ENCODE measurements at places on chromosomes 11 and 22. TPM values are rescaled to one million over a fixed set of nuclear protein-coding genes. Genes with fewer than 3 reads are reported as not detected.

GRCh38 chr11:12981676-12982522 is 27.2 kb upstream of the RASSF10 start:
- H3K36me3 ChIP-seq = no peaks in the 10 kb centered on the region
- no peak for DNase-seq
- no peaks in the 10 kb centered on the region for H3K27me3 ChIP-seq
- no peaks in the 10 kb centered on the region for H3K4me1 ChIP-seq
- H3K27ac ChIP-seq = no peak overlapping the region

DNA sequence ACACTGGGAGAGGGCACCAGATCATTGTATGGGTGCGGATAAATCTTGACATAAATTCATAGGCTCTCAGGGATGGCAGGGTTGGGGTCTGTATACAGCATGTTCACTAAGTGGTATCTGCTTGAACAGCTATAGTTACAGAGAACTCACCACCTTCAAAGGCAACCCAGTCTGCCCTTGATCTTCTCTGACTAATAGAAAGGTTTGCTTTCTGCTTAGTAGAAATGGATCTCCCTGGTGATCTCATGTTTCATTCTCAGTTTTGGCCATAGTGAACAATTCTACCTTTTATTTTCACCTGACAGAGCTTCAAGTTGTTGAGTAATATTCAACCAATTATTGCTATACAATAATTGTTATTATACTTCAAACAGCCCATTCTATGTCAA is 32.4 kb downstream of the CNTF start:
- no peak overlapping the region for H3K27ac ChIP-seq
- H3K27me3 ChIP-seq = no peaks in the 10 kb centered on the region
- H3K36me3 ChIP-seq = no peaks in the 10 kb centered on the region
- no peak for DNase-seq
- H3K4me1 ChIP-seq = peaks cover 4% of the 10 kb centered on the region
- no peak overlapping the region for H3K4me3 ChIP-seq

Gene P2RY2
- 21.4 TPM for total RNA-seq

DNA sequence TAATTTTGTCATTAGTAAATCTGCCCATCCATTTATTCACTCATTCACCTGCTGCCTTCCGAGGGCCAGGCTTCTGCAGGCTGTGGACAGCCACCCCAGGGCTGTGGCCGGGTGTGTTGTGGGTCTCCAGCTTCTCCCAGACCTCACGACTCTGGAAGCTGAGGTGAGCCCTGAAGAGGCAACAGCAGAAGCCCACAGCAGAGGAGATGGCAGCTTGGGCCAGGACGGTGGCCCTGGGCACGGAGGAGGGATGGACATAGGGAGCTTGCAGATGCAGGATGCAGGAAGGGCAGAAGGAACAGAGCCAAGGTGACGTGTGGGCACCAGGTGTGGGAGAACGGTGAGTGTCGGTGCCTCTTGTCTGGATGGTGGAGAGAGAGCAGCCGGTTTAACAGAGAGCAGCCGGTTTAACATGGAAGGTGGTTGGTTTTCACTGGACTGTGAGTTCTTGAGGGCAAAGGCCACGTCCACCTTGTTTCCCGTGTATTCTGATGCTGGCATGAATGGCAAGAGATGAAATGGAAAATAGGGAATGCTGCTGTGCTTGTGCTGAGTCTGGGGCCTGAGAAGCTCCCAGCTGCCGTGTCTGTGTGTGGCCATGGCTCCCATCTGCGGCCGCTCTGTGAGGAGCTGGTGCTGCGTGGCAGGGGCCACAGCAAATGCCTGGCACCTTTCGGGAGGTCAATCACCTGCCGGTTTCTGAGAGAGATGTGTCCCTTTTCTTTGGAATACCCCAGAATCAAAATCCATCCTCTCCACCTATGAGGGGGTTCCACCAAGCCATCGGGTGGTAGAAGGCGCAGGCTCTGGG is 669.9 kb downstream of the BRD1 start:
- H3K36me3 ChIP-seq = no peaks in the 10 kb centered on the region
- no peaks in the 10 kb centered on the region for H3K4me1 ChIP-seq
- no peak for DNase-seq

Gene MIOX
- total RNA-seq = not detected

Data from transverse colon (tissue), 4 donors.